Stimulated activated CD4-positive, alpha-beta T cell treated with anti-CD3 and anti-CD28 coated beads, Interleukin-4, amount 100 ng/mL, for 48 hours (primary cell): ENCODE measurements at places on chromosomes 5 and 9.

- no peak for DNase-seq
These were observed 56.9 kb upstream of the TBC1D2 start for GRCh38 chr9:98312365-98312764.

DNA sequence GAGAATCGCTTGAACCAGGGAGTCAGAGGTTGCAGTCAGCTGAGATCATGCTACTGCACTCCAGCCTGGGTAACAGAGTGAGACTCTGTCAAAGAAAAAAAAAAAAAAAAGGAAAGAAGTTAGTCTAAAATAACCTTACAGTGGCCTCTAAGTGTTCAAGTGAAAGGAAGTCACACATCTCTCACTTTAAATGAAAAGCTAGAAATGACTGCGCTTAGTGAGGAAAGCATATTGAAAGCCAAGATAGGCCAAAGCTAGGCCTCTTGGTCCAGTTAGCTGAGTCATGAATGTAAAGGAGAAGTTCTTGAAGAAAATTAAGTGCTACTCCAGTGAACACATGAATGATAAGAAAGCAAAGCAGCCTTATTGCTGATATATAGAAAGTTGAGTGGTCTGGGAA is 38.1 kb downstream of the ITGA1 start:
- DNase-seq = no peak

DNA sequence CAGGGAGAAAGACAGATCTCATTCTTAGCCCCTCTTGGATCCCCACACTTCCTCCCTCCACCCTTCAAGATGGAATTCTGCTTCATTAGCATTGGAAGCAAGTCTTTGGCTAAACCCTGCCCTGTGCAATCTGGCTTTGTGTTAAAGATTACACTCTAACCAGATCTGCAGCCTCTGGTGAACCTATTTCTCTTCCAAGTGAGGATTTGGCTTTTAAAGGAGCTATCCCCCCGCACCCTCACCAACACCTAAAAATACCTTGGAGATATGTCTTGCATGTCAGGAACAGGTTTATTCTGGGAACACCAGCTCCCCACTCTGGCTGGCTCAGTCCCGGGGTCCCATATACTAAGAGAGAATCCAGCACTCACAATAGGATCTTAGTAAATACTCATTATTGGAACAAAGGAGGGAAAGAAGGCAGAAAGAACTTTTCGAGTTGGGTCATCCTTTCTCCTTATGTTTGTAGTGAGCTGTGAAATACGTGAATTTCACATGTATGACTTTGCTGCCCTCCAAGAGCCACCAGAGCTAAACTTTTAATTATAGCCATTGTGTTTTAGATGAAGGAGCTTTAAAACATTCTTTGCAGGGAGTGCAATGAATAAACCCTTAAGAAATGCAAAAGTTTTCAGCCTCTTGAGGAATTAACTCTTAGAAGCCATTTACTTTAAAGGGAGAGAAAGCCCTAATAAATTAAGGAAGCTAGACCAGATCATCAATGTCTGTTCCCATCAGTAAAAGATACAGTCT is 53.7 kb upstream of the HRH2 start:
- no peak for DNase-seq

DNA sequence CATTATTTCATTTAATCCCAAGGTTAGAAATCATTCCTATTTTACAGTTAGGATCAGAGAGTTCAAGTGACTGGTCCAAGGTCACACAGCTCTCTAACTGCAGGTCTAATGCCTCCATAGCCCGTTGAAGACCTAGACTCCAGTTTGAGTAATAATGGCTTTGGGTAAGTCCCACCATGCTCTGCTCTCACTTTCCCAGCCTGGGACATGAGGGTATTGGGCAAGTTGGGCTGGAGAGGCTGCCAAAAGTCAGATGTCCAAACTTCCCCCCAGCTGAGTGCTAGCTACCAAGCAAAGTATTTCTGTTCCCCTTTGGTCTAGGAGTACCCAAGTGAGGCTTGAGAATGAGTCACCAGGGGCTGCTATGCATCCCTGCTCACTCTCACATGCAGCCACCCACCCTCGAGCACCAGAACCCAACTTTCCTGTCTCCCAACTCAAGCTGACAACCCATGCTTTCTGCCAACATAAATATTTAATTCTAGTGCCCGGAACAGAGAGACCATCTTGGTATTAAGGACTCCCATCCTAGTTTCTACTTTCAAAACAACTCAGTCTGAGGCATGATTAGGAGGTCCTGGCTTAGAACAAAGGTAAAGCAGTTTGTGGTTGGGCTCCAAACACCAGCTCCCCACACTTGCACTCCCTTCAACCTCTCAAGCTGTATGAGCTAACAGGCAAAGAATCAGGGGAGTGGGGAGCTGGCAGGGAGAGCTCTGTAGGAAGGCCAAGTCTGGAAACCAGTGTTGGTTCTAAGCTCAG is 236.5 kb upstream of the TRIM32 start:
- no peak for DNase-seq

DNA sequence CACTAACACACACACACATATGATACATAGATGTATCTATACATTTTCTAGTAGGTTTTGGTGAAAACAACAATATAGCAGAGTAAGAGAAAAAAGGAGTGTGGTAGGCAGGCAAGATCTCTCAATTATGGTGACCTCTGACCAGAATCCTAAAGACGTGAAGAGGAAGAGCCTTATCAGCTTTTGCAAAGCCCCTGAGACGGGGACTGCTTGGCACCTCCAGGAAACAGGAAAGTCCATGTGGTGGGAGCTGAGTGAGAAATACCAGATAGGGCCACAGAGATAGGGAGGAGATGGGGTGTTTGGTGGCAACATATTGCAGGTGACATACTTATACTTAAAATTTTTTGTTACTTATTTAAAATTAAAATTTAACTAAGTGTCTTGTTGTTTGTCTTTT is 39.9 kb upstream of the CTXN3 start:
- DNase-seq = no peak
